CD8-positive, alpha-beta memory T cell (primary cell): ENCODE measurements at places on chromosomes 2 and 18. TPM values are rescaled to one million over a fixed set of nuclear protein-coding genes. Genes with fewer than 3 reads are reported as not detected.

The SH3BP4 gene
- total RNA-seq = 0.18 TPM

GRCh38 chr2:1887915-1888314 lies 143.6 kb upstream of the PXDN start:
- no peak for DNase-seq

DNA sequence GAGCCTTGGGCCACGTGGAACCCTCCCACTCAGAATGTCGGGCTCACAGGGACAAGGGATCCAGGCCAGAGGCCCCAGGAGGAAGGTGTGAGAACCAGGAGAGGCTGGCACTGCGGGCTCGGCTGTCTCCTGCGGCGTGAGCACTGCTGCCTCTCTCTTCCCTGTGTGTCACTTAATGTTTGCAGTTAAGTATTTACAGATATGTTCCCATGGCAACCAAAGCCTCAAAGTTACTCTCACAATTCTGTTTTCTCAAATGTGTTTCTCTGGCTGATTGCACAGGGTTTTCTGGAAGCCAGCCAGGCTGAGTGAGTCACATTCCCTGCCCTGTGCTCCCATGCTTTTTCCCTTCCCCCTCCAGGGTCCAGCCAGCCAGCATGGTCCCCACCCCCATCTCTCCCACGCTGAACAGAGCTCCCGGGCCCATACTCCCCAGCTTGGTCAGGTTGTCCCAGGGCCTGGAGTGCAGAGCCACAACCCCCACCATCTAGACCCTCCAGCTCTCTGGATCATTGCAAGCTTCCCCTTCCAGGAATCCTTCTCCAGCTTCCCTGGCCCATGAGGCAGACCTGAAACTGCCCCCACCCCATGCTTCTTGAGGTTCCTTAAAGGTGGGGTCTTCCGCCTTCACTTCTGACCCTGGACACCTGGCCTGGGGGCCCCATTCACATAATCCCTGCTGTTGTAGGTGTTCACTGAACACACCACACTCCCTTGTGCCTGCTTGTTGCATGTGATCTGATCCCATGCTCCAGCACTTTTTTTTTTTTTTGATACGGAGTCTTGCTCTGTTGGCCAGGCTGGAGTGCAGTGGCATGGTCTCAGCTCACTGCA lies 265.9 kb downstream of the CELF4 start:
- no peak for DNase-seq

GRCh38 chr2:123040506-123040905 lies 984.6 kb upstream of the CNTNAP5 start:
- no peak for DNase-seq

The SLC5A7 gene
- not detected for total RNA-seq

DNA sequence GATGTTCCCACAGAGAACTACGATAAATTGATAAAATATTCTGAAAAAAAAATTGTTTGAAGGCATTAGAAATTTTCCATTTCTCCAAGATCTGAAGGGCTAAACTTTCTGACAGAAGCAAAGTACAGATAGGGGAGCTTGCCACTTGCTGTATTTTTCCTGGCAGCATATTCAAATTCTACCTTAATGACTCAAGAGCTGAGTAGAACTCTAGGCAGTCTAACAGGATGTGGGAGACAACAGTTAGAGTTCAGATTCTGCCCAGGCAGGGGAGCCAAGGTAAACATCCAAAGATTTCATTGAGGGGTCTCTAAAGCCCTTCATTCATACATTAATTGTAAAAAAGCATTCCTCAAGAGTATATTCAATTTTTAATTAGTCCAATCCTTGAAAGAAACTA lies 46.0 kb upstream of the RIT2 start:
- no peak for DNase-seq

- no peak for DNase-seq
Observed at GRCh38 chr2:240703417-240704341, 12.0 kb downstream of the AQP12A start.

The LYG1 gene
- 1.1 TPM for total RNA-seq

- DNase-seq = no peak
Observed at GRCh38 chr2:204529795-204530463, 15.3 kb upstream of the PARD3B start.

GRCh38 chr2:39128919-39129391 lies 8.1 kb upstream of the SOS1 start:
- peak; percentile 79 for DNase-seq

The PLGLB1 gene
- total RNA-seq = 3.2 TPM

DNA sequence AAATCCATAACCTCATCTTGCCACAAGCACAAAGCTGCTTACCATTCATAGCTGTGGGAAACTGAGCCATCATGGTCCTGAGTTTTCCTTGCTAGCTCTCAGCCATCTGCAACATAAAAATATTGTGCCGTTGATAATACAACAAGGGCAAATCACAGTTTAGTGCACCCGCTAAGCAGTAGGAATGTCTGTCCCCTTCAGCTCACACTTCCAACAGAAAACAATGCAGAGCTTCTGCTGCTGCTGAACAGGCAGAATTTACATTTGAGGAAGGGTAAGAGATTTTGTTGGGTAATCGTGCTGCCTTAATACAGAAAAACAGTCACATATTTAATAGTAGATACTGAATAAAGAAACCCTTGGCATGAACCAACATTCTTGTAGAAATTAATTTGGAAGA lies 32.3 kb downstream of the ITSN2 start:
- DNase-seq = no peak

DNA sequence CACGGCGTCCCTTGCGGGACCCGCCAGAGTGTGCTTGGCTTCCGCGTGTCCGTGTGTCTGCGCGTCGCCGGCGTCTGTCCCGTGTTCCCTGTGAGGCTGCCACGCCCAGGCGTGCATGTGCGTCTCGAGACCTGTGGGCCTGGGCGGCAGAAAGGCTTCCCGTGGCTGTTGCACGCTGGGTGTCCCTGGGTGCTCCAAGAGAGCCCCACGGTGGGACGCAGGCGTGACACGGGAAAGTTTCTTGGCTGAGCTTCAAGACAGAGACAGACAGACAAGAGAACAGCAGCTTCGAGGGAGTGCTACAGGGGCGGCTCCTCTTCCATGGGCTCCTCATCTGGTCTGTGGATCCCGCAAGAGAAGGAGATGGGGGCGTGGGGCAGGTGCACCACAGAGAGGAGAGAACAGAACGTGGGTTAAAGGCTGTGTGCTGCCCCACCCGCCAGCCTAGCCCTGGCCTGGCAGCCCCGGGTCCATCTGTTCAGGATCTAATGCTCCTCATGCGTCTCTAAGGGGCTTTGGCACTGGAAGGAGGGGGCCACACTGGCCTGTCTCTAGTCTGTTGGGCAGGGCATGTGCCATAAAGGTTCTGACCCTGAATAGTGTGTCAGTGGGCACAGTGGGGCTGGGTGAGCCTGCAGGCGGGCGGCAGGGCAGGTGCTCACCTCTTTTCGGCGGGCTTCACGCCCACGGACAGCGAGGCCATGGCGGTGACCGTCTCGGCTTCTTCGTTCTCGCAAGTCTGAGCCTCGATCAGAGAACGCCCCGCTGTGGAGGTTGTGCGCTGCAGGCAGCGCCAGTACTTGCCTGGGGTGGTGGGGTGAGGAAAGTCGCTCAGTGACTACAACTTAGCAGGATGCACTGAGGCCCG lies 205.1 kb downstream of the TWIST2 start:
- no peak for DNase-seq

- DNase-seq = no peak
Observed at GRCh38 chr2:52178845-52179244, 1146.9 kb upstream of the NRXN1 start.

The NOP58 gene
- 216 TPM for total RNA-seq

- no peak for DNase-seq
Observed at GRCh38 chr2:26606847-26607190, 34.3 kb downstream of the CIB4 start.

The FAM124B gene
- total RNA-seq = not detected

The RBM44 gene
- total RNA-seq = 0.33 TPM

GRCh38 chr18:75500545-75500944 lies 73.0 kb upstream of the SMIM21 start:
- no peak for DNase-seq

GRCh38 chr2:65313126-65313953 lies 85.7 kb downstream of the ACTR2 start:
- DNase-seq = no peak

The SCN3A gene
- total RNA-seq = not detected

DNA sequence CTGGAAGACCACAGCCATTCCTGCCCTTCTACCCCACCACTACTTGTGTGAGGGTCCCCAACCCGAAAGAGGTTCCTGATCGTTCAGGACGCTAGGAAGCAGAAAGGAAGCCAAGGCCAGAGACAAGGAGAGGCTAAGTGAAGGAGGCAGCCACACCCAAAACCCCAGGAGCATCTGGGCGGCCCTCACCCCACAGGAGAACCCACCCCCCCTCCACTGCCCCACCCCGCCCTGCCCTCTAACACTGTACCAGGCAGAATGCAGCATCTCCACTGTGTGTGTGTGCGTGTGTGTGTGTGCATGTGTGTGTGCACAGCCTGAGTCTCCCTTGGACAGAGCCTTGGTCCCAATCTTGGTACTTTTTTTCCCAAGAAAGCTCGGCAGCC lies 207.5 kb upstream of the HAAO start:
- no peak for DNase-seq

DNA sequence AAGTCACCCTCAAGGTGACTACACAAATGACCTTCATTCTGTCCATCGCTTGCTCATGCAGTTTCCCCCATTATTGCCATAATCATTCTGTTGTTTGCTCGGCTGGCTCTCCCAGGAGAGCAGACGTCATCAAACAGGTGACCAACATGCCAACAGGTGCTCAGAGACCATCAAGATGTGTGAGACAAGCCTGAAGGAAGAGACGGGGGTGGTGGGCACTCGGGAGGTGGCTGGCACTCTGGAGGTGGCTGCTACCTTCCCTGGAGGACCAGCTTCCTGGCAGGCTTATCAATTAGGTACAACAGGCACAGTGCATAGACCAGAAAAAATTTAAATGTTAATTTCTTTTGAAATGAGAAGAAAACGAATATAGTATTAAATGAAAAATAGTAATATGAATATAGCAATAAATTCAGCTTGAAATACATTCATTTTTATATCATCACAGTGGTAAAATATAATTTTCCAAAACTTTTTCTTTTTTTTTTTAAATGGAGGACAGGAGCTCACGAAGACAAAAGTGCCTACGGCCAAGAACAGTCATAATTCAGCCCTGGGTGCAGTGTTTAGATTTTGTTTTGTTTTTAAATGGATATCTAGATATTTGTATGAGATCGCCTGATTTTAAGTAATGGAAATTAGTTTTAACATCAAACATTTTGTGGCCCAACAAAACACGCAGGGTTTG lies 16.9 kb upstream of the HAAO start:
- DNase-seq = no peak

The SERPINB3 gene
- total RNA-seq = not detected
